Brain (organoid and tissue), 16 donors: ENCODE measurements at places on chromosomes 12 and 14.

DNA sequence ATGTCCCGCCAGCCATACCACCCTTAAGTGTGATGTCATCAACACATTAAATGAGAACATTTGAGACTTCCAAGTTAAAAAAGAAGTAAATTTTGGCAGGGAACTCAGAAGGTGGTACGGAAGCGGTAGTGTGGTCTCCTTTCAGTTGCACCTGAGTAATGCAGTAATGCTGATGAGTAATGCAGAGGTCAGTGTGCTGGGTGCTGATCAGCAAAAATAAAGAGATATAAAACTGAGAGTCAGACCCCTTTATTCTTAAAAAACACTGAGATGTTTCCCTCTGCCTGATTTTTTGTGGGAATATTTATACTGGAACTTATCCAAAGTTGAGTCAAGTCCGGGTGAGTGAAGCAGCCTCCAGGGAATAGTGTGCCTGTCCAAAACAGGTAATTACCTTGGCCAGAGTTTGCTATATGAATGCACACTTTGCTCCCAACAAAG lies 370.6 kb upstream of the PRICKLE1 start:
- DNase-seq: no peak

DNA sequence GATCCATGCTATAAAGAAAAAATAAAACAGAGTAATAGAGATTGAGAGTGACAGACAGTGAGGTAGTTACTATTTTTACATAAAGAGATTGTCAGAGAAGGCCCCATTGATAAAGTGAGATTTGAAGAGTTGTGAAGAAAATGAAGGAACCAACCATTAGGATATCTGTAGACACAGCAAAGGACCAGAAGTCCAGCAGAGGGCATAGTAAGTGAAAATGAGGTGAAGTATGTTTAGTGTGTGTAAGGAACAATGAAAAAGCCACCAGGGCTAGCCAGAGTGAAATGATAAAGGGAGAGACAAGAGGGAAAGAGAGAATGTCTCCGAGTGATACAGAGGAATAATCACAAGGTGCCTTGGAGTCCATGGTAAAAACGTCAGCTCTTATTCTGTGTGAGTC lies 411.0 kb downstream of the NELL2 start:
- peak; percentile 33 for DNase-seq

GRCh38 chr12:31298515-31298910 lies 27.4 kb downstream of the SINHCAF start:
- DNase-seq: no peak

DNA sequence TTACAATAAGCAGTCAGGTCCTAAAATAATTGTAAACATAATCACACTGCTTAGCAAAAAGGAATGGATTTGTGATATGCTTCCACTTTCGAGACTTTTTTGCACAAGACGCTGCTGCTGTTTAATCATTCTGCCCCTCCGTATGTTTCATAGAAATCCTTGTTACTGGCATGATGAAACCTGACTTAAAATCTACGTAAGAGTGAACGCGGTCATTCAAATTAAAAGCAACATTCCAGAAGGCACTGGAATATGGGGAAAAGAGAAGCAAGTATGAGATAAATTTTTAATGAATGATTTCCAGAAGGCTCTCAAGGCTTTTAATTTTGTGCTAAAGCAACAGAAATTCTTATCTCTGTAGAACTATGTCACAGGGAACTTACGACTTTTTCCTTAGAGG lies 1.1 kb downstream of the CNIH1 start:
- DNase-seq: no peak

GRCh38 chr12:91964501-91964900 lies 181.1 kb downstream of the BTG1 start:
- no peak for DNase-seq

GRCh38 chr12:75404231-75404630 lies 13.3 kb downstream of the GLIPR1L2 start:
- DNase-seq: no peak

- DNase-seq: no peak
Measured at GRCh38 chr14:105116451-105117256, 51.4 kb upstream of the GPR132 start.

GRCh38 chr12:131473741-131474709 lies 236.9 kb upstream of the SFSWAP start:
- no peak for DNase-seq

- no peak for DNase-seq
Measured at GRCh38 chr14:51260225-51260624, 20.2 kb downstream of the TMX1 start.

GRCh38 chr14:64541261-64541971 lies 875 bp downstream of the HSPA2 start:
- DNase-seq: peak; percentile 29

- no peak for DNase-seq
Measured at GRCh38 chr12:118015944-118016343, 559 bp upstream of the RFC5 start.

- peak; percentile 14 for DNase-seq
Measured at GRCh38 chr14:68476212-68477109, 316.4 kb downstream of the ZFP36L1 start.

- no peak for DNase-seq
Measured at GRCh38 chr14:99516156-99516870, 35.1 kb downstream of the CCNK start.

- DNase-seq: no peak
Measured at GRCh38 chr12:32293808-32294419, 105.4 kb upstream of the FGD4 start.

DNA sequence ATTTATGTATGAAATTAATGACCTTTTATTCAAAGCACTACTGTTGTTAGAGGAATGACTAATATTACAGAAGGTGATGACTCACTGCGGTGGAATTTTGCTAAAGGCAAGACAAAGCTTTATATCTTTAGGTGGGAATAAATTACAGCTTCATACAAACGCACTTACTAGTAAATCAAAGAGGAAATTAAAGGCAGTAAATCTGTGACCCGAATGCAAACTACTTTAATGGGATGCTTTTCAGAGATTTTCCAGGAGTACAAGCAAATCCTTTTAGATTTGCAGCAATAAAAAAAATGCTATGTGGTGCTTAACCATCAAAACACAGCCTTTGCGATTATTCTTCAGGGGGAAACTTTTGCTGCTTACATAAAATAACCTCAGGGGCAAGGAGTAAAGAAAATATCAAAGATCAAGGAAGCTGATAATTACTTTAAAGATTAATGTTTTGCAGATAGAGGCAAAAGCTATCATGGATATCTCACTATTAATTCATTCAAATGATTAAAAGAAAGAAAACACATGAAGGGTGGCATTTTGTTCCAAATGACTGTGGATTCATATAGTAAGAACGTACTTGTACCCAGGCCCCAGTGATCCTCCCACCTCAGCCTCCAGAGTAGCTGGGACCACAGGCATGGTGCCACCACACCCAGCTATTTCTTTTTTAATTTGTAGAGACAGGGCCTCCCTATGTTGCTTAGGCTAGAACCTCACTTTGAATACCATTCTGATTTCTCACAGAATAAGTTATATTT lies 98.9 kb downstream of the DENND5B start:
- peak; percentile 55 for DNase-seq

DNA sequence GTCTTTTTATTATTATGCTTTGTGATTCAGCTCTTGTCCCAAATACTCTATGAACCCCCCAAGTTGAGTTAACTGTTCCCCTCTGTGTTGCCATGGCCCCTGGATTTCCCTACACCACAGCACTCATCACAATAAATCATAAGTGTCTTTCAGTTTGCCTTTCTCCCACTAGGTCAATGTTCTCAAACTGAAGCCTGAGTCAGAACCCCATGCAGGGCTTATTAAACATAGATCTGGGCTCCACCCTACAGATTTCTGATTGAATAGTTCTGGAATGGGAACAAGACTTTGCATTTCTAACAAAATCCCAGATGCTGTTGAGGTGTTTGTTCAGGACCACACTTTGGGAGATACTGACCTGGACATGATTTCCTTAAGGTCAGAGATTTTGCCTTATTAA lies 199.4 kb downstream of the TBX5 start:
- no peak for DNase-seq

- DNase-seq: peak; percentile 40
Measured at GRCh38 chr14:77103951-77104350, 5.9 kb downstream of the CIPC start.

DNA sequence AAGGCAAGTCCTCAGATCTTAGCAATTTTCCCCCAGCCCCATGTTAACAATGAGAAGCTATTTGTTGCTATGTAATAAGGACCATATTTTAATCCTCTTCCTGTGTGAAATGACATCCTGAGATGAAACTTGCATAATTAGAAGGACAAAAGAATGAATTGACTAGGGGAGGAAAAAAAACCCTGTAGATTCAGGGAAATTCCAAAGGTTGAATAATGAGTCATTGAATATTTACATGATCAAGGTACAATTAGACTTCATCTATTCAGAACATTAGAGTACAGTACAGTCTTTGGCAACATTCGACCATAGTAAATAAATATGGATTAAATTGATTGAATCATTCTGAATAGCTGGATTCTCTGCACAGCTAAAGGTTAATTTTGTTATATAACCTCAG lies 9.4 kb downstream of the MYBPC1 start:
- DNase-seq: no peak

GRCh38 chr14:59695198-59695597 lies 118.6 kb upstream of the CCDC175 start:
- no peak for DNase-seq

DNA sequence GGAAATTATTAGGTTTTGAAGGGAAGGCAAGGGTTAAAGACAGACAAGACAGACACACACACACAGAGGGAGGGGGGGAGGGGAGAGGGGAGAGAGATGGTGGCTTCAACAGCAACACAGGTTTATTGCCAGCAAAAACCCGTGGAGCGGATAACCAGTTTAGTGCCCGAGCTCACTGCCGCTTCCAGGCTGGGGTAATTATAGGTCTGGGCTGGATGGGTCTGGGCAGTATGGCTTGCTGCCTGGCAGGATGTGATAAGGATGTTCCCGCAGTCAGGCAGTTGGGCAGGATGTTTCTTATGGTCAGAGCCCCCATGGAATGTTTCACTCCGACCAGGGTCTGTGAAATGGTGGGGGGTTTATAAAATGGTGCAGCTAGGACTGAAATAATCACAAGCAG lies 4.4 kb upstream of the TDRD9 start:
- no peak for DNase-seq

GRCh38 chr14:21163871-21164291 lies 8.0 kb upstream of the OR5AU1 start:
- no peak for DNase-seq

DNA sequence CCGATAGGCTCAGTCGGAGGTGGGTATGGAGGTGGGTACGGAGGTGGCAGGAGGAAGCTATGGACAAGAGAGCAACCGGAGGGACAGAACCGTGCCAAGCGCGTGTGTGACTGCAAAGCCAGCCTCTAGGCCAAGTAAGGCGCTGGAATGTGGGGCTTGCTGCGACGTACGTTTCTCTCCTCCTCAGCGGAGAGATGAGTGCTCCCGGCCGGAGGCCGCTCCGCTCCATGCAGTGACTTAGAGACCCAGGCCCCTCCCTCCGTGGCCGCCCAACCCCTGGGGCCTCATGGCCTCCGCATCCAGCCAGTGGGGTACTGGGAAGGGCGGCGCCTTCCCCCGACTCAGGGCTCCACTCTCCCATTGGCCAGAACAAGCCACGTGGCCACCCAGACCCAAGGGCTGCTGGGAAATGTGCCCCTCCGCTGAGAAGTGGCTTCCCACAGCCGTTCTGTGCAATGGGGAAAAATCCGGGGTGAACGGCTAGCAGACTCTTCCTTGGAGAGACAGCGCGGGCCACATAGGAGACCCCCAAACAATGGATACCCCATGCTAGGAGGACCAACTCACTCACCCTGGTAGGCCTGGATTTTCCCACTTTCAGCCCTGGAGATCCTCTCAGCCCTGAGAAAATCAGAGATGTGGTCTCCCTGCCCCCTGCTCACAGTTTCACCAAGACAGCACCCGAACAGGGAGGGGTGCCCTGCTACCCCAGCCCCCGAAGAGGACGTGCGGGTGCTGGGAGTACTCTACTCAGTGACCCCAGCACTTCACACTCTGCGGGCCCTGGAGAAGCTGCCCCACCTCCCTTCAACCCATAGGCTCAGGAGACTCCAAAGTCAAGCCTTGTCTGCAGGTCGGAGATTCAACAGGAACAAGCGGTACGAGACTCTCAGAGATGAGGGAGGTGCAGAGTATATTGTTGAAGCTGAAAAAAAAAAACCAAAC lies 66.7 kb downstream of the RIMBP2 start:
- DNase-seq: no peak

- DNase-seq: no peak
Measured at GRCh38 chr12:131420867-131421447, 289.9 kb upstream of the SFSWAP start.

DNA sequence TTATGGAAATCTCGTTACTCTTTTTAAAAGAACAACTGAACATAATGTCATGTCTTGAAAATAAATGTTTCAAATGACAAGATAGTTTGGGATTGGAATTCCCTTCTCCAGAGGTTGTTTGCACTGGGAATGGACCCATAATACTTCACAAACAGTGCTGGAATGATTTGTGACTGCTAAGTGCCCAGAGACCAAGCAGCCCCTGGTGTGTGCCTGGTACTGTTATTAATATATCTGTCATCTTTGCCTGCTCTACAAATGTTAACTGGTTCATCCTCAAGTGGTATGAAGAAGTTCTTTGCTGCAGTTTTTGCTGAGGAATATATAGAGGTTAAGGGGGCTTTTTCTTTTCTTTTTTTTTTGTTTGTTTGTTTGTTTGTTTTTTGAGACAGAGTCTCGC lies 64.9 kb upstream of the DACT1 start:
- DNase-seq: no peak

DNA sequence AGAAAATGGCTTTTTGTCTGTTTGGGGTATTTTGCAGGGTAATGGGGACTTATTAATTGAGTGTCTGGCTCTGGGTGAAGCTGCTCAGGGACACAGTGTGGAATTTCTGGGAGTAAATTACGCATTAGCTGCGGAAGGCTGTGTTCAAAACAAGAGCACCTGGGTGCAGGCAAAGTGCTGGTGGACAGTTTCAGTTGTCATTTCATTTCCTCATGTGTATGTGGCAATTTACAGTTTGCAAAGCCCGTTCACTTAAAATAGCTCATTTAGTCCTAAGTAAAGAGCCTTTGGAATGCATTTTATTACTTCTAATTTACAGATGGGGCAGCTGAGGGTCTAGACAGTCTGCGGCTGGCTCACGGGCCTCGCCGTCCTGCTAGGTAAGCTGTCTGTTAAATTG lies 546.8 kb downstream of the BCL11B start:
- DNase-seq: no peak

DNA sequence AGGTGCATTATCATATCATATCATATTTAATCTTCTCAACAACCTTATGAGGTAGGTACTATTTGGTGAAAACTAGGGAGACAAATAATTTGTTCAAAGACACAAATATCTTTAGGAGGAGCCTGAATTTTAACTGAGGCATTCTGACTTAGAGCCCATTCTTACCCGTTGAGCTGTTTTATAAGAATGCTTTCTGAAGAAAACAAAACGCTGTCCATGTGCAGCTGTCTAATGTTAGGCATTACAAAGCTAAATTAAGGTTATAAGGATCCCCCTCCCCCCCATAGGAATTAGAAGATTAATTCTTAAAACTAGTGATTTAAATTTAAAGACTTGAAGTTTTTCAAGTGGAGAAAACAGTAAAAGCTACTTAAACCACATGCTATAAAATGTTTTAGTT lies 6.4 kb downstream of the KTN1 start:
- no peak for DNase-seq

- DNase-seq: no peak
Measured at GRCh38 chr14:94706133-94706532, 63.8 kb downstream of the GSC start.
